SK-N-SH (cell line): ENCODE measurements at places on chromosomes 1 and 21. TPM values are rescaled to one million over a fixed set of nuclear protein-coding genes. Genes with fewer than 3 reads are reported as not detected.

- no peak for DNase-seq
These were observed 12.8 kb upstream of the CDC42 start for GRCh38 chr1:22039594-22040285.

- no peak for DNase-seq
These were observed 106.7 kb upstream of the C8B start for GRCh38 chr1:57072401-57073110.

The CASZ1 gene
- polyA plus RNA-seq, result 0.37 and 0.51 TPM in 2 replicates

The LAPTM5 gene
- polyA plus RNA-seq, result 1.0 and 1.1 TPM in 2 replicates

DNA sequence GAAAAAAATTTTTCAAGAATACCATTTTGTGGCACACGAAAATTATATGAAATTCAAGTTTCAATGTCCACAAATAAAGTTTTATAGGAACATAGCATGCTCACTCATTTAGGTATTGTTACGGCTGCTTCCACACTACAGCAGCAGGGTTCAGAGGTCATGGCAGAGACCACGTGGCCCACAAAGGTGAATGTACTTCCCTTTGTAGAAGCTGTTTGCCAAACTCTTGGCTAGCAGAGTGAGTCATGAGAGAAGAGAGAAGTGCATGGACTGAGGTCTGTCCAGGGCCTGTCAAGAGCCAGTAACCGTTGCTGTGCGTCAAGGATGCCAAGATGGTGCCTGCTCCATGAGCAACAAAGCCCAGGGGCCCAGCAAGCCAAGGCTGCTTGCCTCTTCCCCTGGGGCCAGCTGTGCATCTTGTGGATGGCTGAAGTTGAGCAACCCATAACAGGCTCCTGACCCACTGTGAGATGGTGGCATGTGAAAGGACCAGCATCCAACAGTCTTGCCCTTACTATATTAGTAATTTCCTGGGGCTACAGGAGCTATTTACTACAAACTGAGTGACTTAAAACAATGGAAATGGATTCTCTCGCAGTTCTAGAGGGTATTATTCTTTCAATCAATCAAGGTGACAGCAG, 64.8 kb upstream of the ATP5PO start:
- DNase-seq, result no peak

DNA sequence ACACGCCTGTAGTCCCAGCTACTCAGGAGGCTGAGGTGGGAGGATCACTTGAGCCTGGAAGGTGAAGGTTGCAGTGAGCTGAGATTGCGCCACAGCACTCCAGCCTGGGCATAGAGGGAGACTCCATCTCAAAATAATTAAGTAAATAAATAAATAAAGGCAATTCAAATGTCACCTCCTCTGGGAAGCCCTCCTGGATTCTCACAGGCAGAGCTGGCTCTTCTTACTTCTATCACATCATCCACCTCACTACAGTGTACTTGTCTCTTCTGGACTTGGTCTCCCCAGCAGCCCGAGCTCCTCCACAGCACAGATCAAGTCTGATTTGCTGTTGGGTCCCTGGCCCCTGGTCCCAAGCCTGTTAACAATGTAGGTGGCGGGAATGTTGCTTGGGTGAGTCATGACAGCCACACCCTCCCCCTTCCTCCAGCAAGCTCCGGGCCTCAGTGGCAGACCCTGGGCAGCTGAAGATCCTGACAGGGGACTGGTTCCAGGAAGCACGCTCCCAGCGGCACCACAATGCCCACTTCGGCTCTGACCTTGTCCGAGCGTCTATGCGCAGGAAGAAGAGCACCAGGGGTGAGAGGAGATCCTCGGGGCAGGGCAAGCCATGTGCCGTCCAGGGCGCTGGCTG, 5.3 kb downstream of the SYTL1 start:
- DNase-seq, result no peak

DNA sequence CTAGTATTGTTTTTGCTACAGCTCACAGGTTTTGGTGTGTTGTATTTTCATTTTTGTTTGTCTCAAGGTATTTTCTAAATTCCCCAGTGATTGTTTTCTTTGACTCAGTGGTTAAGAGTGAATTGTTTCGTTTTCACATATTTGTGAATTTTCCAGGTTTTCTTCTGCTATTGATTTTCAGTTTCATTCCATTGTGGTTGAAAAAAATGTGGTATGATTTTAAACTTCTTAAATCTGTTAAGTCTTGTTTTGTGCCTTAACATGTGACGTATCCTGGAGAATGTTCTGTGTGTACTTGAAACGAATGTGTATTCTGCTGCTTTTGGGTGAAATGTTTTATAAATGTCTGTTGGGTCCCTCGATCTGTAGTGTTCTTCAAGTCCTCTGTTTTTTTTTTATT, 117.9 kb downstream of the KIF26B start:
- DNase-seq, result no peak
